Activated CD4-positive, alpha-beta T cell treated with anti-CD3 and anti-CD28 coated beads, Interleukin-2, Interleukin-6, amounts not matched to agents 100 ng/mL and 50 ng/mL, durations not matched to agents 16 hours and 8 hours (primary cell): ENCODE measurements at places on chromosomes 4 and X.
A peak's percentile ranks its signal among the peaks of the same experiment; 100 is the strongest.

GRCh38 chr4:42436928-42437565 is 39.8 kb downstream of the SHISA3 start:
- DNase-seq: no peak

DNA sequence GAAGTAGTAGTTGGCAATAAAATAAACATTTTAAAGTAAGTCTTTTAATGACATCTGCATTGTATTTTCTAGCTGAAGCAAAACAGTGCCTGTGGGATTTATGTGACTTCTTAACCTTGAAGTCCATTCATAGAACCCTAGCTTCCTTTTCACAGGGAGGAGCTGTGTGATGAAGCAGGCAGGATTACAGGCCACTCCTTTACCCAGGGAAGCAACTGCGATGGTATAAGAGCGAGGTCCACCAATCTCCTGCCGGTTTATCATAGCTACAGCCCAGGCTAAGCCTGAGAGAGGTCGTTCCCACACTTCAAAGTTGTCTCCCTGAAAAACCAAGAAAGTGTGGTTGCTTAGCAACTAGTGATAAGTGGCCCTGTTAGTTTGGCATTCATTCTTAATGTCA is 7.0 kb downstream of the RPL36A start:
- DNase-seq: no peak

DNA sequence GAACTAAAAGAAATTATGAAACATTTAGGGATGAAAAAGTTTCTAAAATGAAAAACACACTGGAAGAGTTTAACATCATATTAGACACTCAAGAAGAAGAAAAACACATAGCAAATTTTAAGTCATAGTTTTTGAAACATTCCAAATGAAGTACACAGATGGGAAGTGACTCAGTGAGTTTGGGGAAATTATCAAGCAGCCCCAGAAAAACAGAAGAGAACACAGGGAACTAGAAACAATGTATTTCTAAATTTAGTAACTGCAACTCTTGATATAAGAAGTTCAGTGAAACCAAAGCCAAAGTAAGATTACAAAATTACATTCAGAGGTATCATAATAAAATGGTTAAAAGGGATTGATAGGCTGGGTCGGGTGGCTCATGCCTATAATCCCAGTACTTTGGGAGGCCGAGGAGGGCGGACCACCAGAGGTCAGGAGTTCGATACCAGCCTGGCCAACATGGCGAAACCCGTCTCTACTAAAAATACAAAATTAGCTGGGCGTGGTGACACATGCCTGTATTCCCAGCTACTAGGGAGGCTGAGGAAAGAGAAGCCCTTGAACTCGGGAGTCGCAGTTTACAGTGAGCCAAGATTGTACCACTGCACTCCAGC is 461.2 kb downstream of the KCTD8 start:
- no peak for DNase-seq

- DNase-seq: peak; percentile 52
Observed at GRCh38 chrX:30831082-30831481, 58.0 kb downstream of the TAB3 start.

DNA sequence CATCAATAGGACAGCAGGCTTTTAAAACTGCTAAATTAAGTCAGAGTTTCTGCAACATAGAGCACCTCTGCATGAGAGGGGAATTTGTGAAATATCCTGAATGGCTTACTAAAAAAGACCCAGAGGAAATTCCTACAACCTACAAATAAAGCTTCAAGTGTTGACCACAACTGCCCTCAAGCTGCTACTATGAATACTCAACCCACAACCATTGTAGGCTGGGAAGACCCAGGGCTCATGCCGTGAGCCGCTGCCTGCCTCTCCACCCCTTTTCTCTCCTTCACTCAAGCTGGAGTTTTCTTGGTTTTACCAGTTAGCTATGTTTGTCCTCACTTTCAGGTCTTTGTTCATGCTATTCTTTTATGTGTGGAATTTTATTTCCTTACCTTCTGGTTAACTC is 151.6 kb downstream of the EMCN start:
- DNase-seq: no peak

DNA sequence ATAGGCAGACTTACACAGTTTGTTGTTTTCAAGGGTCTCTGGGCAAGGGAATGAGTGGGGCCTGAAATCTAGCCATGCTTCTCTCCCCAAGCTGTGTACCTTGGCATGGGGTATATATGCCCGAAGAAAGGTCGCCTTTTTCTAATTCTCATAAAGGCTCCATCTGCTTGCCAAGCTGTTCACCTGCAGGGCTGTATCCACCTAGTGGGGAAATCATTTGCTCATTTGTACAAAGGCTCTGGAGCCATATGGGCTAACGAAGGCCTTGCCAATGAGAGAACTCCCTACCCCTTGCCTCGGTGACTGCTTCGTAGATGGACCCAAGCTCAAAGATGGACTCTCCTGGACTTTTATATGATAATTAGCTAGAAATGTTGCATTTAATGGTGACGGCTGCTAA is 1097.0 kb downstream of the PDHA2 start:
- DNase-seq: no peak

GRCh38 chr4:184590196-184590595 is 59.1 kb downstream of the CASP3 start:
- DNase-seq: no peak

GRCh38 chr4:137694138-137694537 is 161.8 kb upstream of the PCDH18 start:
- no peak for DNase-seq

- no peak for DNase-seq
Observed at GRCh38 chr4:105751718-105752299, 43.2 kb downstream of the GSTCD start.

- DNase-seq: no peak
Observed at GRCh38 chr4:61200916-61201526, 895 bp downstream of the ADGRL3 start.

DNA sequence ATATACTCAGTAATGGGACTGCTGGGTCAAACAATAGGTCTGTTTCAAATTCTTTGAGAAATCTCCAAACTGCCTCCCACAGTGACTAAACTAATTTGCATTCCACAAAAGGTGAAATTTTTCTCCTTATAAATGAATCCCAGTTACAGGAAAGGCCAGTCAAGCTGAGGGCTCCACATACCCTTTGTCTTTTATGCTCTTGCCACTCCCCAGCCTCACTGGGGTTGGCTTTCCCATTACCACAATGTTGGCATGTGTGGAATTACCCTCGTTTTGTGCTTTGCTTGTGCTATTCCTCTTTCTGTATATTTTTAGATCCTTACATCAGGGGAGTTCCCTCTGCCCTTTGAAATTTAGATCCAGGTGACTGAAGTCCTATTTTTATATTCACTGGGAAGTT is 220.2 kb upstream of the LCORL start:
- no peak for DNase-seq

DNA sequence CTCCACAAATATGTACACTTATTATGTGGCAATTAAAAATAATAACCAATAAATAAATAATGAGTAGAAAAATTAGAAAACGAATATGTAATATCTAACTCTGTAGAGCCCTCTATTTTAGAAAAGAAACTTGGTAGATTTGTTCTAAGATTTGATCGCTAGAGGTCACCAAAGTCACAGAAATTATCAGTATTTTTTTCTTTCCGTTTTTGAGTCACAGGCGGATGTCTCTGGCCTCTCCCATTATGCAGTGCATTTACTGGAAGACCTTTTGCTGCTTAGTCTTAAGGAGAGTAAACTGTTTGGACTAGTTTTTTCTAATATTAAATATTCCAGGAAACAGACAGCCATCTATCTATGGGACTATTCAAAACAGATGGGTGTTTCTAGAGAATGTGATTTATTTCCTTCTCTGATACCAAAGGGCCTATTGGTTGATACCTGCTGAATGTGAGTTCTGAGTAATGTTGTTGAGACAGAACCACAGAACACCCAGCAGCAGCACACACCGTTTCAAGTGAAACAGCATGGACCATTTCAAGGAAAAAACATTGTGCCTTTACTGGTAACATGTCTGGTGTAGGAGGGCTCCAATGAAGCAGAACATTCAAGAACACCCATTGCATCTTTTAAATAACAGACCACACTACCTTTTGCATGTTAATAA is 34.0 kb upstream of the GYPA start:
- DNase-seq: peak; percentile 69

DNA sequence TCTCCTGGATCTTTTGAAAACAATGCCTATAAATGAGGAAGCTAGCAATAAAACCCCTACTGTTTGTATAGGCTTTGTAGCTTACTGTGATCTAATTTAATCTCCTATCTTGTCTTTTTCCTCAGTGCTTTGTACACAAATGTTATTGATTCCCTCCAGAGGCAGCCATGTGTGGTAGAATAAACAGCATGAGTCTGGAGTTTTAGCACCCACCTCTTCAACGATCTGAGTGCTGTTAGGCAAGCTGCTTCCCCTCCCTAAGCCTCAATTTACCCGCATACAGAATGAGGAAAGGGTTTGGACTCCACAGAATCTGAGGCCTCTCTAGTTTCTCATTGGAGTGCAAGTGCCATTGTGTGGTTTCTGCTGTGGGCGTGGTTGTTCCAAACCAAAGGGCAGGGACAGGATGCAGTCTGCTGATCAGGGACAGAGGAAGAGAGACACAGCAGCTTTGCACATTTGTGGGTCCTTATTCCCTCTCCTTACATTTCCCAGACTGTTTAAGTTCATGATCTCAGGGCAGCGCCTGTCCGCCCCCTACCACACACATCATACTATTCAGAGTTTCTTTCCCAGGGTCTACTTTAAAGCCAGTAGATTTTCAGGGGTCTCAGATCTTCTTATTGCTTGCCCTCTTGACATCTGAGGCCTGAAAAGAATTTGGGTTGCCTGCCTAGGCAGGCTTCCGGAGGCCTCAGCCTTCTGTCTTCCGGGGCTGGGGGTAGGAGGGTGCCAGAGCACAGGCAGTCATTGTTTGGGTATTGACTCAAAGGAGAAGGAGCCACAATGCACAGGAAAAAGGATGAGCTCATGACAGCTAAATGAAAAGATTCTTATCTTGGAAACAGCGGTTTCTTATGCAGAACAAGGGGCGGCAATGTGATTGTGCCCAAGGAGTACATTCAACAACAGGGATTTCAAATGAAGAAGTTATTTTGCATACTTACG is 114.9 kb upstream of the TEX13D start:
- DNase-seq: peak; percentile 90

DNA sequence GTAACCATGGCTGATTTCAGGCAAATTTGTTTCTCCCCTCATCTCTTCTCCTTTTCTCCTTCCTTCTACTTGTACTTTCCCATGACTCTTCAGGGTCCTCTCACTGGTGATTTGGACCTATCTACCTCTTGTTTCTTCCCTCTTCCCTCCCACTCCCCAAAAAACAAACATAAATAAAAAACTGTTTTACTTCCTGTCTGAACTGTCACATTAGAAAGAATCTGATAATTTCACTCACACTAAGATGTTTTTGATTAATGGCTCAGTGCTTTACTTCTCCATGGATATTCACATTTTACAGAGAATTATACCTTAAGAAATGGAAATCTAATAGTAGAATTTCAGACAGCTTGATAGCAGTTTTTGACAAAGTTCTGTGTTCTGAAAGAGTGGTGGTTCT is 7.2 kb downstream of the STK26 start:
- no peak for DNase-seq

DNA sequence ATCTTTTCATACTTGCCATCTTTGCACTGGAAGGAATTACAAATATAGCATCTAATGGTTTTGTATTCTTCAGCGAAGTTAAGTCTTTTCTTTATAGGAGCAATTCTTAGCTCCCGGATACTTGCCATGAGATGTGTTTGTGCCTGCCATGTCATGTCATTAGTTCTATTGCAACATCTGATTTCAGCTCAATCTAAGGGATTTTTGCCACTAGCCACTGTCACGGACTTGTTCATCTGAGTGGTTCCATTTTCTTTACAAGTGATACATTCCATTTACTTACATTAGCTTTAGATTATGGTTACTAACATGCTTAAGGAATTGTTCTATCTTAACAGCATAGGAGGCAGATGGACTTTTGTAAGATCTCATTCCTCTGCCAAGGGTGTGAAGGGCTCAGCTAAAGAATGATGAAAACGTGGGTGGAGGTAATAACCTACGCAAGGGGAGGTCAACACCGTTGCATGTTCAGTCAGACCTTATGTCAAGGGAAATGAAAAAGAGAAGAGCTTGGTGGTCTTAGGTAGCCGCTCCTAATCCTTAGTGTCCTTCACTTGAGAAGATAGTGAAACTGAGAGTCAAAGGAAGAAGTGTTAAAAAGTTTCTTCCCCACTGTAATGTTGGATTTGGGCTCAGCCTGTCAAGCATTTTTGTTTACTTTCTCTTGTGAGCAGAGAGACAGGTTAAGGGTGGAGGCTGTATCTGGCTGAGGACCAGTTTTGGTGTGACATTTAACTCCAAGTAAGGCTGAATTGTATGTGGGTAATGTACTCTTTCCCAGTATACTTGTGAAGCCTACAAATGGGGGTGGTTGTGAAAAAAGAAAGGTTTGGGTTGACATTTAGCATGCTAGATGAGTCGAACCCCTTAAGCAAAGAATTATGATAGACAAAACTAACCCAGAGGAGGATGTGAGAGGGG is 3.6 kb upstream of the KLHL2 start:
- DNase-seq: no peak

GRCh38 chr4:28267166-28267565 is 1406.5 kb downstream of the STIM2 start:
- no peak for DNase-seq

DNA sequence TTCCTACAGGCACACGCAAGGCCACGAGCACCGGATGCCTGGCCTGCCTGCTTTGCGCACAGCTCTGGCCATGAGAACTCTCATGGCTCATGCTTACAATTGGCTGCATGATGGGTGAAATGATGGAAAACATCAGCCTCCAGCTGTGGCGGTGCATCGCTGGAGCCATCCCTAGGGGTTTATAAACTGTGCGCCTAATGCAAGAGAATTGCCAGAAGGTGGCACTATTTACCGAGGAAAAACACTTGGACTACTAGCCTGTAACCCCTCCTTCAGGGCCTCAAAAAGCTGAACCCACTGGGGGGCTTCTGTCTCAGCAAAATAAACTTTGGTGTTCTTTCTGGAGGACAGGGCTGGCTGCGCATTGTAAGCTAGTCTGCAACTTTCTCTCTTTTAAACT is 51.9 kb downstream of the PHKA2 start:
- peak; percentile 30 for DNase-seq

DNA sequence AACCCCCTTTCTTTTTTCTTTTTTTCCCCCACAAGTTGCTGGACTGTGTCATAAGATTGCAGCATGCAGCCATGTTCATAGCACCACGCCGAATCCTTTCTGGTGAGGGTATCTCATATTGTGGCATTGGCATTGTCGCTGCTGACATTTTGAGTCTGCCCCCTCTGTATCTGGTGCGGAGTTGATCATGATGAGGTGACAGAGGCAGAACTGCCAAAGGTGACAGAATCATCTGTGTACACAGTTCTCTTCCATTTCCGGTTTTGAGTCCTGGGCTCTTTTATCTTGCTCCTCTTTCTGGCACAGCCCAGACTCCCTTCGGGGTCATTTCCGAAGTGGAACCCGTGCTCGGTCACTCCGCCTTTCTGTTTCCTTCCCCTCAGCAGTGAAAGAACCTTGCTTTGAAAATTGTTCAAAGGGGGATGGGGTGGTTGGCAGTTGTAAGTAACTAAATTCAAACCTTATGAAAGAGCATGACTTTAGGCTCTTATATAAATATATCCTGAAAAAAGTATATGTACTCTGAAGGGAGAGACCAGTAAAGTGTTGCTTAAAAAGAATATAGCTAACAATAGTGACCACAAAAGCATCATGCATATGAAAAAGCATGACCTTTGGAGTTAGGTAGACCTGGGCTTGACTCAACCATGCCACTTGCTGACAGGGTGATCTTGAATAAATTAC is 55.0 kb upstream of the BMP2K start:
- DNase-seq: peak; percentile 56

- DNase-seq: no peak
Observed at GRCh38 chr4:102036619-102037376, 246.3 kb downstream of the BANK1 start.

GRCh38 chr4:187603093-187604025 is 392.2 kb upstream of the ZFP42 start:
- DNase-seq: no peak
